ENCODE measurements at places on chromosomes 1 and 21.

- DNase-seq: peak; percentile 57
Observed at GRCh38 chr1:198639671-198640143, 867 bp downstream of the PTPRC start.

DNA sequence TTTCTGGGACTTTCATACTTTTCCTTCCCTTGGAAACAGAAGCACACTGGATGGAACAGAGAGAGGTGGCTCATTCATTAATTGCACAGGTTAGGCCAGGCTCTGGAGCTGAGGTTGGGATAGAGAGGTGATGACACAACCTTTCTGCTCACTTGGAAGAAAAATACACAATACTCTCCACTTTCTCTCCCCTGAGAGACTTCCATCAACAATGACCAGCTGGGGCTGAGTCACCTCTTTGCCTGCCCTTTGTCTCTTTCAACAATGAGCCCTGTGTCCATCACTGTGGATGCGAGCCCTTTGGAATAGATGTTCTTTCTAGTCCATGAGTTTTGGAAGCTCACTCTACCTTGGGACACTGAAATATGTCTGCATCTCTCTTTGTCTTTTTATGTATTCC, 43.1 kb downstream of the ATP2B4 start:
- no peak for DNase-seq

DNA sequence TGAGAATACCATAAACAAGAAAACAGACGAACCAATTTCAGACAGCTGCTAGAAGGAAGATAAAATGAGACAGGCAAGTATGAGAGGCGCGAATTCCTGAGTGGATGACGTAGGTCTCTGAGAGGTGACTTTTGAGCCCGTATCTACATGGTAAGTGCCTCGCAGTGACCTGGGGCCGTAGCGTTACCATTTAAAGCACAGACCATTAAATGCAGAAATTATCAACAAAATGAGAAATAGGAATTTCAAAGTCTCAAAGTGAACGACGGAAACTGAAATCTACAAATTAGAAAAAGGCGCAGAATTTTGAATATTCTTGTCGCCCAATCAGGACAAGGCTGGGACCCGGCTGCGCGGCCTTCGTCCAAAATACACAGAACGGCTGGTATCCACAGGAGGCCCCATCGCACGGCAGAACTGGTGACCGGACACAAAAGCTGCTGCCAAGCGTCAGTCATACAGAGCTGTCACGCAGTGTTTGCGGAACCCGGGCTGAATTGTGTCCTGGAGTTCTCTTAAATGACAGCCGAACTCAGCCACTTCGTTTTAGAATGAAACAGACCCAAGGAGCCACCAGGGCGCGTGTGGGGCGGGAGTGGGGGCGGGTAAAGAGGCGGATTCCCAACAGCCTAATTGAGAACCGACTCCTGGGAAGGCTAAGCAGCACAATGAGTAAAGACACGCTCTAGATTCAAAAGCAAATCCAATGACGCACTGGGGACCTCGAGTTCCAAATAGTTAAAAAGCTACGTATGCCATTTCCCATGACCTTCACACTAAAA, 13.8 kb upstream of the BOLA1 start:
- peak; percentile 63 for DNase-seq

- no peak for DNase-seq
Observed at GRCh38 chr1:148289647-148290046, 137.6 kb upstream of the NBPF11 start.

DNA sequence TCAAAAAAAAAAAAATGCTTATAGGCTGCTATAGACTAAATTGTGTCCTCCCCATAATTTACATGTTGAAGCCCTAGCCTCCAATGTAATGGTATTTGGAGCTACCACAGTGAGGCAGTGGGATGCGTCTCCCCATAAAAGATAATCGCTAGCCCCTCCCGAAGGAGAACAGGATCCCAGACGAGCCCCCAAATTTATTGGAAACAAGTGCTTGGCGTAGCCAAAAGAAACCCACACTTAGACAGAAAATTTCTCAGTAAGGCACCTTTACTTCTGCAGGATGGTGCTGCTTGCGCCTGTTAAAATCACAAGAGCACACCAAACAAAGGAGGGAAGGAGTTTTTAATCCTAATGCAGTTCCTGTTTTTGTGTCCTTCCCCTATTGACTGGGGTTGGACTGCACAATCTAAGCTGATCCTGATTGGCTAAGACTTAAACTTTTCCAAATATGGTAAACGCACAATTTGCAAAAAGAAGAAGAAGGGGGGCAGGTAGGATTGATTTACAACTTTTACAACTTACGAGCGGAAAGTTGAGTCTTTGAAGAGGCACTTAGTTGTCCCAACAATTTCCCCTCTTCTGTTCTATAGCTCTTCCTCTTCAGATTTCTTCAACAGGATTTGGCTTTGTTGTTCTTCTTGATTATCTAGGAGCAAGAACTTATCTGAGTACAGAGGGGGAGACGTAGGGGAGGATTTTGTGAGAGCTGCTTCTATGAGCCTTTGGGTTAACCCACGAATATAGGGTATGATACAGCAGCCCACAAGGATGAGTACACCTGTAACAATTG, 3.0 kb upstream of the IPP start:
- no peak for DNase-seq

DNA sequence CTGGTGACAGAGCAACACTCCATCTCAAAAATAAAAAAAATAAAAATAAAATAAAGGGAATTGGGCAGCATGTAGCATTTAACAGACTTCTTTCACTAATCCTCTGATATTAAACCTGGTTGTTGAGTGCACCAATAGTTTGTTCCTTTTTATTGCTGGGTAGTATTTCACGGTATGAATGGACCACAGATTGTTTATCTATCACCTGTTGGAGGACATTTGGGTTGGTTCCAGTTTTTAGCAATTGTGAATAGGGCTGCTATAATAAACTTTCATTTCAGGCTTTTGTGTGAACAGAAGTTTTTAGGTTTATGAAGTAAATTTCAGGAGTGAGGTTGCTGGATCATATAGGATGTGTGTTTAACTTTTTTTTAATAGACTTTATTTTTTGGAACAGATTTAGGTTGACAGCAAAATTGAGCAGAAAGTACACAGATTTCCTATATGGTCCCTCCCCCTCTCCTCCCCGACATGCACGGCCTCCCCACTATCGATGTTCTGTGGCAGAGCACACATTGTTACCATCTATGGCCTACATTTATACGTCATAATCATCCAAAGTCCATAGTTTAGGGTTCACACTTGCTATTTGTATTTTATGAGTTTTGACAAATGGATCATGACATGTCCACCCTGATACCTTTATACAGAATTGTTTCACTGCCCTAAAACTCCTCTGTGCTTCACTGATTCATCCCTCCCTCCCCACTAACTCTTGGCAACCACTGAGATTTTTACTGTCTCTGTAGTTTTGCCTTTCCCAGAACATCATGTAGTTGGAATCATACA, 66.1 kb upstream of the TMPRSS2 start:
- DNase-seq: no peak

All from CD4-positive, alpha-beta T cell treated with Interleukin-10 for 1 hour (primary cell).